Activated gamma-delta T cell treated with anti-CD3 and anti-CD28 coated beads, Interleukin-2, amount 50 U/mL, for 16 hours (primary cell): ENCODE measurements at places on chromosomes 7 and 10.

DNA sequence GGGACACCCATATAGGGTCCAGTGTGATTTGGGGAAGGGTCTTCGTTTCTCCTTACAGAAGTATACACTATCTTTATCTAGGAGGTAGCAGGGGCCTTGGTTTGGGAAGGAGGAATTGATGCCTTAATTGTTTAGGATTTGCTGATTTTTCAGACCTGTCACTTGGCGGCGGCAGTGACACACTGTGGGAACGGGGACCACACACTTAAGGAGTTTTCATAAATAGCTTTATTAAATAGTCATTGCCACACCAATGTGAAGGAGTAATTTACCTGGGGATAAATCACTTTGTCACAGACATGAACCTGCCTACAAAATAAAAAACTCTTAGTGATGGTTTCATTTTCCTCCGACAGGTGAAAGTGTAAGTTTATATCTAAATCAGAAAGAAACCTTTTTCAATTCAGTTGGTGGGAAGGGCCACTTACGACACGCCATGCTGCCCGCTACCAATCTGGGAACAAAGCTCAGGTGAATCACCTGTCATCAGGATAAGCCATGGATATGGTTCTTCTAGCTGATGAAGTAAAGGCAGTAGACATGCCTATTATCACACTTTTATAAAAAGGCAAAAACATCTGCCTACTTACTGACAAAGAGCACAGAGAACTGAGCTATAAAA lies 12.3 kb upstream of the ENO4 start:
- DNase-seq: no peak

DNA sequence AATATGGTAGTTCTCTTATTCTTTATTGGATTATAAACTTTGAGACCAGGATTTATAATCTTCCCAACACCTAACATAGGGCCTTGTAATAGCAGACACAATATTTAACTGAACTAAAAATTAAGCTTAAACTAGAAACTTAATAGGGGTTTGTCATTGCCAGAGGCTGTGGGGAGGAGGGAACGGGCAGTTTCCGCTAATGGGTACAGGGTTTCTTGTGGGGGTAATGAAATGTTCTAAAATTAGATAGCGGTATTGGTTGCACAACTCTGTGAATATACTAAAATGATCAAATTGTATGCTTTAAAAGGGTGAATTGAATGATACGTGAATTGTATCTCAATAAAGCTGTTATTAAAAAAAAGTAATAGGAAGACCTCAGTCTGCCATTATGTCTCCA lies 45.4 kb downstream of the NT5C2 start:
- no peak for DNase-seq

DNA sequence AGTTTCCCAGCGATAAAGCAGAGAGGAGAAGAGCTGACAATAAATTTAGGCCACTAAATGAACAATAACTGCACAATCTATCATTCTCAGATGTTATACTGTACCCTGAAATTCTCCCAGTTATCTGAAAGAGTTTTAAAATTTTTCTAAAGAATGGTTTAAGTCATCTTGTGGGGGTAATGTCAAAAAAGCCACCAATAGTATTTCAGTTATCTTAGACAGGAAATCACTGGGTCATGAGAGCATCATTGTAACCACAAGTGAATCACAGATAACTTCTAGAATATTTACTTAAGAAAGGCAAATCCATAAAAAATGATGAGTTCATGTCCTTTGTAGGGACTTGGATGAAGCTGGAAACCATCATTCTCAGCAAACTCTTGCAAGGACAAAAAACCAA lies 147.1 kb downstream of the DNAJB9 start:
- DNase-seq: no peak

GRCh38 chr7:29287366-29287765 lies 92.8 kb downstream of the CHN2 start:
- DNase-seq: no peak

GRCh38 chr7:86904949-86905834 lies 154.3 kb downstream of the ELAPOR2 start:
- DNase-seq: no peak

DNA sequence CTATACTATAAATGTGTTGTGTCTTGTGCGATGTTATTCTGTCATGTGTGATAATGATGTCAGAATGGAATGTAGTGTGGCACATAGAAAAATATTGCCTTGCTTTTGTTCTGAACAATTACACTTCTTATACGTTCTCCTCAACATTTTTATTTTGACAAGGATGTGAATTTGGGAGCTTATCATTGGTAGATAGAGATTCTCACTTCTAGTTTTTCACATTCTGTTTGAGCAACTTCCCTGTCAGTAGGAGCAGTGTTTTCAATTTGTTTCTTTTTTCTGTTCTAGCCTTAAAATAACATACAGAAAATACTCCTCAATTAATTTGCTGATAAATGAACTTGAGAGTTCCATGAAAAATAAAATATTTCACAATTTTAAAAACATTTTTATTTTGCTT lies 17.6 kb downstream of the SUN3 start:
- no peak for DNase-seq

DNA sequence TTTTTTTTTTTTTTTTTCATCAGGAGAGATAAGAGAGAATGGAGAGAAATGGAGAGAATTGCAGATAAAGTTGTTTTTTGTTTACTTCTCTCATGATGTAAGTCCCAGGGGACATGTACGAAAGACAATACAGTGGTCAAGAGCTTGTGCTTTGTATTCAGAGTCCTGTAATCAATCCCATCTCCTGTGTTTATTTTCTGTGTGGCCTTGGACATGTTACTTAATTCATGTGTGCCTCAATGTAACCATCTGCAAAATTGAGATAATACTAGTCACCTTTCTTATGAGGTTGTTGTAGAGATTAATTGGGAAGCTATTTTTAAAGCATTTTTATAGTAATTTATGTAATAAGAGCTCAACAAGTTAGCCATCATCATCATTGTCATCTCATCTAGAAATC lies 117.5 kb downstream of the CDK14 start:
- no peak for DNase-seq

DNA sequence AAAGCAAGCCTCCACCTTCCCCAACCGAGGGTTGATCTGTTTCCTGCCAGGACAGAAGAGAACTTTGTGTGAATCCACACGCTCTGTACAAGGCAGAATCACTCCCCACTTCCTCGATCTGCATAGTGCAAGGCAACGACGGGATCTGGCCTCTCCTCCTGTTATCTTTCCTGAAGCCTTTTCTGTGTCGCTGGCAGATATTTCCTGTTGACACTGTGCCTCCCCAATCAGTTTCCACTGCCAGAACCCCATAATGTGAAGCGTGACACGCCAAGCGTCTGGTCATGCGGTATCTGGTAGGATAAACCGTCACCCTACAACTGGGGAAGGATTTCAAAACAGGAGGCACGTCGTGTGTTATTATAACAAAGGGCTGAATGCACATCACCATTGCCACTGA lies 57.2 kb downstream of the FAM171A1 start:
- DNase-seq: no peak

GRCh38 chr7:28042721-28043120 lies 137.9 kb downstream of the JAZF1 start:
- no peak for DNase-seq

GRCh38 chr7:112937651-112938415 lies 147.6 kb upstream of the TMEM168 start:
- DNase-seq: no peak

DNA sequence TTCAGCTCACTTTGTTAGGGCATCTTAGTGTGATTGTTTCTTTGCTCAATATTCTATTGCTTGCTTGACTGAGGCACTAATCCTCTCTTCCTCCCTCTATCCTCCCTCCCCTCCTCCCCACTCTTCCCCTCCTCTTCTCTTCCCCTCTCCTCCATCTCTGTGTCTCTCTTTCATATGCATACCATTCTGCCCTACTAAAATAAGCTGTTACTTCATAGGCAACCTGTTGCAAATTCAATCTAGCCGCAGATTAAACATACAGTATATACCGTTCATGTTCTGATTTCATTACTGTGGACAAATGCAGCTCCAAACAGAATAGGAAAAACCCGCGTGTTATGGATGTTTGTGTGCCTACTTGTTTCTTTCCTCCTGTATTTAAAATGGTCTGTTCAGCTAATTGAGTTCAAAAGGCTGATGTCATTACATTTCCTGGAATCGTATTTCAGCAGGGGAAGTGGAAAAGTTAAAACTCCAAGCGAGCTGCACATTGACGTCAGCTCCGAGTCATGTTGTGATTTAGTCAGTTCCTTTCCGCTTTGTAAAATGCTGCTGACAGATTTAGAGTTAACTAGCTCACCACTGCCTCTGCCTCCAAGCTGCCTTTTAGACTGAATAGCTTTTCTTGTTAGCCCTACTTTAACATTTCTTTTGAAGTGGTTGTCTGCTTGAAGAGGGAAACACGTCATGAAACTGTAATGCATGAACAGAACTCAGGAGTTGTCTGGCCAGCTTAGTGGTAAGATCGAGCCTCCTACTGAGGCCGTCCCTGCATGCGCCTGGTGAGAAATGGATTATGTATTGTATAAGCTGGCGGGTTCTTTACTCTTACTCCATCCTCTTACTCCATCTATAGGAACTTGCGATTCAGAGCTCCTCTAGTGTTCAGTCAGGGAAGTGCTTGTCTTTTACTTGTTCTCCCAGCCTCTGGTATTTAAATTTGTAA lies 69.0 kb downstream of the CREM start:
- DNase-seq: peak; percentile 58

DNA sequence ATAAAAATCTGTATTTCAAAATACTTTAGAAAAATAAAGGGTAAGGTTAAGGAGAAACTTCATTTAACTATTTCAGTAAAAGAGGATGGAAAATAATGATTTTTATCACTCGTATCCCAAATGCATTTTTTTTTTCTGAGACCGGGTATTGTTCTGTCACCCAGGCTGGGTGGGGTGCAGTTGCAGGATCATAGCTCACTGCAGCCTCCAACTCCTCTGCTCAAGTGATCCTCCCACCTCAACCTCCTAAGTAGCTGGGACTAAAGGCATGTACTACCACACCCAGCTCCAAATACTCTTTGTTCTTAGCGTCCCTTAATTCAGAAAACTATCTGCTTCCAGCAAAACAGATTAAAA lies 11.8 kb downstream of the KMT2C start:
- no peak for DNase-seq

DNA sequence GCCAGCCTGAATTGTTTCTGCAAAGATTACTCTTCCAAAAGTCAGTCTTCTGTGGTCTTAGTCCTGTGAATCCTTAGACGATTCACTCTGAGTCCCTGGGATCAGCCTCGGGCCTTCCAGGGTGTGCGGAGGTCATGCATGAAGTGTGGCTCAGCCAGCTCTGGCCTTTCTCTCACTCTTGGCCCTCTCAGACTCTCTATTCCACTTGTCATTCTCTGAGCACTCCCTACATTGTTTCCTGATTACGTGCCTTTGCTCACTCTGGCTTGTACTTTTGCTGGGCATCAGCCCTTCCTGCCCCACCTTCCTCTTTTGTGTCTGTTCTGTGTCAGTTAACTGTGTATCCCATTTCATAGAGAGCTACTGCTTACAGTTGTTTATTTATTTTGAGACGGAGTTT lies 36.0 kb downstream of the CCNY start:
- no peak for DNase-seq

DNA sequence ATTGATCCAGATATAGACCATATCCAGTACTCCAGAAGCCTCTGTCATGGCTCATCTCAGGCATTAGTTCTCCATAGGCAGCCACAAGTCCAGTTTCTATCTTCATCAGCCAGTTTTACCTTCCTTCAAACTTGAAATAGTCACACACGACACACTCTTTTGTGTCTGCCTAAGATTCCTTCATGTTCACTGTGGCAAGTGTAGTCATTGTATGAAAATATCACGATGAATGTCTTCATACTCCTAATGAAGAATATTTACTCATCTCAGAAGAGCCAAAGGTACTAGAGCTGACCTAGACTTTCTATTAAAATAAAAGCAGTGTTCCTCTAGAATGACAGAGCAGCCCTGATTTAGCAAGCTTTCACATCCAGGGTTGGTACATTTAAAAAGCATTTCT lies 230.7 kb downstream of the SNX13 start:
- DNase-seq: no peak

DNA sequence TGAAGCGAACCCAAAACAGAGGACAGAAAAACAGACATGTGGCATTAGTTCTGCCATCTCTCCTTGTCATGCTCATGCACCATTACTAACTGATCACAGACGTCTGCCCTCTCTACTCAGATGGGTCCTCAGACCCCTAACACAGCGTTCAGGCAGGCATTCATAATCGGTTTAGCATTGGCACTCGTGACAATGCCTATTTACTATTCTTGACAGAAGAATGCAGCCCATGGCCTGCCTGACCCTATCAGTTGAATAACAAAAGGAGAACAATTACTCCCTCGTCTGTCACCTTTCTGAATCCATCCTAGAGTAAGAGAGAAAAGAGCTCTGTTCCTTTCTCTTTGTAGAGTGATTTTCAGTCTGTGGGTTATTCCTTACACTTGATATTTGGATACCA lies 194.6 kb upstream of the PHYHIPL start:
- no peak for DNase-seq

GRCh38 chr7:108211382-108212201 lies 81.4 kb upstream of the LAMB4 start:
- DNase-seq: no peak

DNA sequence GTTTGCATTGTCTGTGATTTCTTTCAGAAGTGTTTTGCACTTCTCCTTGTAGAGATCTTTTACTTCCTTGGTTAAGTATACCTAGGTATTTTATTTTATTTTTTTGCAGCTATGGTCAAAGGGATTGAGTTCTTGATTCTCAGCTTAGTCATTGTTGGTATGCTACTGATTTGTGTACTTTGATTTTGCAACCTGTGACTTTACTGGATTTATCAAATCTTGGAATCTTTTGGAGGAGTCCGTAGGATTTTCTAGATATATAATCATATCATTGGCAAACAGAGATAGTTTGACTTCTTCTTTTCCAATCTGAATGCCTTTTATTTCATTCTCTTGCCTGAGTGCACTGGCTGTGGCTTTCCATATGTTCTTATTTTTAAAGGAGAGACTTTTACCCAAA lies 41.9 kb downstream of the CCSER2 start:
- no peak for DNase-seq

DNA sequence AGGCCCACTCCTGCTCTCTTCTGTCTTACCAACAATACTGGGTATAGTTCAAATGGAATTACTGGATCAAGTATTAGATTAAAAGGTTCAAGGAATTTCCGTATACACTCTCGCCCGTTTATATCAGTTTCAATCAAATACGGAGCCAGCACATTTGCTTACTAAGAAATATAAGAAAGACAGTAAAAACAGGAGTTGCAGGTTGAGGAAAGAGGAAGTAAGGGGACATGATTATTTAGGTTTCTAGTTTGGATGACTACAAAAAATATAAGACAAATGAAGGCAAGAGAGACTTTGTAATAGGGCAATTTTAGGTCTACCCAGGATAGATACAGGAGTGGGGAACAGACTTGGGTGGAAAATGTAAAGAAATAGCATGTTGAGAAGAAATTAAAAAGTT lies 109.9 kb upstream of the ABI1 start:
- no peak for DNase-seq

- DNase-seq: no peak
Measured at GRCh38 chr10:91573320-91573719, 59.6 kb downstream of the PPP1R3C start.
